GM23338 (cell line): ENCODE measurements at places on chromosomes 11 and 22. TPM values are rescaled to one million over a fixed set of nuclear protein-coding genes. Genes with fewer than 3 reads are reported as not detected.

DNA sequence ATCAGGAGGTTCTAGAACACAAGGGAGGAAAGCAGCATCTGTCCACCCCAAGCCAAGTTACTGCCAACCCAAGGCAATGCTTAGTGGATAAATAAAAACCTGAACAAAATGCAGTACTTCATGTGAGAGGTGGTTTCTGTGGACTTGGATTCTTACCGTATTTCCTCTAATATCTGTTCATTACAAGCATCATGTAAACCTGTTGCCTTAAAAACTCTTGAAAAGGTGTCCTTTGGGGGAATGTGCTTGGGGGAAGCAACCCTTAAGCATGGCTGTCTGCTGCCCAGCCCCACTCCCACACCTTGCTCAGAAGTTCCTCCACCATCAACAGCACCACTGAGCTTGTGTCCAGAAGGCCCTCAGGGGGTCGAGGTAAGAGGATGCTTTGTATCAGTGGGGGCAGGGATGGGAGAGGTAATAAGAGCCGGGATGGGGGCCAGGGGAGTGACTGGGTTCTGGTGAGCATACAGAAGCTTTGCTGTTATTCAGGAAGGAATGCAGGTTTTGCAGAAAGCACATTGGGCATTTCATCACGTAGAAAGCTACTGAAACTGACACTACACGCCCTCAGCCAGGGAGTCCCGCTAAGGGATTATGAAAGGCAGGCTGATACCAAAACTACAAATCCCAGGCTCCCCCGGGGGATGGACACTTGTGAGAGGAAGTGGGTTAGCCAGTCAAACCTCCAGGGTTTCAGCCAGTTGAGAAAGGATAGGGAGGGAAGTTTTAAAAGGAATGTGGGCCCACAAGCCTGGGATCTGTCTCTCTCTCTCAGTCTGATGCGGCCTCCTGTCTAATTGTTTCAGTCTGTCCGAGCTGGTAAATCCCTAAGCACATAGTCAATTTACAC lies 52.0 kb downstream of the KCNJ1 start:
- H3K27ac ChIP-seq, result no peak overlapping the region
- H3K4me3 ChIP-seq, result peak overlapping the region; percentile 49
- peaks cover 10% of the 10 kb centered on the region; the same call in 1 of the 2 replicates for H3K4me1 ChIP-seq
- no peaks in the 10 kb centered on the region for H3K36me3 ChIP-seq

DNA sequence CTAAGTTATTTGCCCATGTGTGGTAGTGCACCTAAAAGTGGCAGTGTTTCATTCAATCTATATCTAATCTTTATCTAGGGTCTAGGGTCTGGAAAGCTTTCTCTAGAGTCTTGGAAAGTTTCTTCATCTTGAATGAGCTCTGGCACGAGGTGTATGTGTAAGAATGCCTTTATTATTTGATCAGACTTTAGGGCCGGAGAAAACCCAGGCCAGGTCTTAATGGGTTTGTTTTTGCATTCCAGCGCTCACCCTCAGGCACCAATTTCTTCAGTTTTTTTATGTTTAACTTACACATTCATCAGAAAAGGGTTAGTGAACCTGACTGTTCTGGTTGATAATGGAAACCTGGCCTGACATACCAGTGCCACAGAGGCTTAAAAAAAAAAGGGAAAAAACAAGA lies 68.3 kb upstream of the SLN start:
- H3K4me3 ChIP-seq, result no peak overlapping the region
- no peaks in the 10 kb centered on the region; the same call in 1 of the 2 replicates for H3K4me1 ChIP-seq
- no peaks in the 10 kb centered on the region for H3K27me3 ChIP-seq
- H3K36me3 ChIP-seq, result no peaks in the 10 kb centered on the region
- DNase-seq, result no peak

GRCh38 chr11:67276781-67277230 lies 10.5 kb downstream of the GRK2 start:
- peak overlapping the region; percentile 10; the same call in 1 of the 2 replicates for H3K4me3 ChIP-seq
- no peaks in the 10 kb centered on the region; the same call in 1 of the 2 replicates for H3K36me3 ChIP-seq
- peak overlapping the region; percentile 91 for H3K27ac ChIP-seq
- peak; percentile 59 for DNase-seq
- H3K4me1 ChIP-seq, result peaks cover 15% of the 10 kb centered on the region; the same call in 1 of the 2 replicates
- H3K27me3 ChIP-seq, result no peaks in the 10 kb centered on the region

SYT8 gene
- not detected in 2 replicates for total RNA-seq

OR5B21 gene
- not detected in 2 replicates for total RNA-seq

DNA sequence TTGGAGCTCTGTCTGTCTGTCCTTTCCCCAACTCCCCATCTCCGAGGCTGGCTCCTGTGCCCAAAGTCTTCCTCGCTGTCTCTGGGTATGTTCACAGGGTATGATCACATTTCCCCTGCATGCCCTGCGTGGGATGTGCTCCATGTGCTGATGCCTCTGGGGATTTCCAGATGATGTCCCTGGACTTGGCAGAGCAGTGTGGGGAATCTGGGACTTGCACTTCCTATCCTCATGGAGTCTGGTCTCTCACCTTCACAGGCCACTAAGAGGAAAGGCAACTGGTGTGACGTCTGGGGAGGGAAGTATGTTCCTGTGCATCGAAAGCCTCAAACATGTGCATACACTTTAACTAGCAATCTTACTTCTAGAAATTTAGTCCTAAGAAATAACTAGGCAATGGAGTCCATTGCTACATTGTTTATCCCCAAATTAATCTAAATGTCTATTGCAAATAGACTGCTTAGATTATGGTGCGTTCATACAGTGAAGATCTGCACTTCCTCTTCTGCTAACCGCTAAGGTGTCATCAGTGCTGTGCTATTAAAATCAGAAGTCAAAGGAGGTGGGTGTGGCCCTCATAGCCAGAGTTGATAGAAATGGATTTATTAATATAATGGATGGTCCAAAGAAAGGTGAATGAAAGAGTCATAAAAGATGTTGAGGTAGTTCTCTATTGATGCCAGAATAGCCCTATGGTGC lies 20.8 kb downstream of the TIMP3 start:
- H3K4me3 ChIP-seq, result no peak overlapping the region
- H3K36me3 ChIP-seq, result no peaks in the 10 kb centered on the region
- H3K27me3 ChIP-seq, result no peaks in the 10 kb centered on the region
- no peak for DNase-seq
- H3K4me1 ChIP-seq, result 0 out of 2 replicates have a peak, but pooled peaks cover 7% of the 10 kb centered on the region

MB gene
- total RNA-seq, result not detected in 2 replicates

POU2AF1 gene
- not detected in 2 replicates for total RNA-seq

KDM4E gene
- total RNA-seq, result not detected in 2 replicates

GRM5 gene
- total RNA-seq, result 0.23 and 0.45 TPM in 2 replicates

TMEM45B gene
- 0.31 and 0.38 TPM in 2 replicates for total RNA-seq

DNA sequence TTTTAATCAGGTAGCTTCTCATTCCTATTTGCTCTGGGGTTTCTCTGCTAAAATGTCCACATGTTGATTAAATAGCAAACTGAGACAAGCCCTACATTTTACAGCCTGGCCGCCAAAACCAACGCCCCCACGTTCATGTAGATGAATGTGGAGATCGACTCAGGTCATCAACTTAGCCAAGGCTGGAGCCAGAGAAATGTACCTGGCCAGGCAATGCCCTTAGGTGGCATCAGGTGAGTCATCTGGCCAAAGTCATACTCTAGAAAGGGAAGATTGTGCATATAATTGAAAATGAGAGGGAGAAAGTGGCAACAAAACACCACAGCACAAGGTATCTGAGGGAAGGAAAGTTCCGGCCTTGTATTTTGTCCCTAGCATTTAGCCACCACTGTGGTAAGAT lies 37.1 kb upstream of the CCDC89 start:
- no peak overlapping the region for H3K4me3 ChIP-seq
- DNase-seq, result no peak
- no peaks in the 10 kb centered on the region for H3K36me3 ChIP-seq
- no peaks in the 10 kb centered on the region for H3K27me3 ChIP-seq

GRCh38 chr22:48492366-48493320 lies 1335.0 kb downstream of the BRD1 start:
- H3K4me3 ChIP-seq, result no peak overlapping the region
- H3K27me3 ChIP-seq, result peaks cover 22% of the 10 kb centered on the region; the same call in 1 of the 2 replicates
- no peak overlapping the region for H3K27ac ChIP-seq
- peaks cover 8% of the 10 kb centered on the region; the same call in 1 of the 2 replicates for H3K4me1 ChIP-seq
- DNase-seq, result peak; percentile 79

- H3K4me1 ChIP-seq, result peaks cover 47% of the 10 kb centered on the region
- H3K27ac ChIP-seq, result no peak overlapping the region
- no peak for DNase-seq
- H3K27me3 ChIP-seq, result peaks cover 27% of the 10 kb centered on the region
Measured at GRCh38 chr11:27702811-27703210, 2.6 kb upstream of the BDNF start.

GRCh38 chr22:39475902-39476301 lies 19.1 kb downstream of the MGAT3 start:
- H3K27ac ChIP-seq, result no peak overlapping the region
- no peak overlapping the region for H3K4me3 ChIP-seq
- no peaks in the 10 kb centered on the region for H3K27me3 ChIP-seq
- H3K4me1 ChIP-seq, result peaks cover 43% of the 10 kb centered on the region

APOA5 gene
- total RNA-seq, result 0.16 and 0.35 TPM in 2 replicates

DNA sequence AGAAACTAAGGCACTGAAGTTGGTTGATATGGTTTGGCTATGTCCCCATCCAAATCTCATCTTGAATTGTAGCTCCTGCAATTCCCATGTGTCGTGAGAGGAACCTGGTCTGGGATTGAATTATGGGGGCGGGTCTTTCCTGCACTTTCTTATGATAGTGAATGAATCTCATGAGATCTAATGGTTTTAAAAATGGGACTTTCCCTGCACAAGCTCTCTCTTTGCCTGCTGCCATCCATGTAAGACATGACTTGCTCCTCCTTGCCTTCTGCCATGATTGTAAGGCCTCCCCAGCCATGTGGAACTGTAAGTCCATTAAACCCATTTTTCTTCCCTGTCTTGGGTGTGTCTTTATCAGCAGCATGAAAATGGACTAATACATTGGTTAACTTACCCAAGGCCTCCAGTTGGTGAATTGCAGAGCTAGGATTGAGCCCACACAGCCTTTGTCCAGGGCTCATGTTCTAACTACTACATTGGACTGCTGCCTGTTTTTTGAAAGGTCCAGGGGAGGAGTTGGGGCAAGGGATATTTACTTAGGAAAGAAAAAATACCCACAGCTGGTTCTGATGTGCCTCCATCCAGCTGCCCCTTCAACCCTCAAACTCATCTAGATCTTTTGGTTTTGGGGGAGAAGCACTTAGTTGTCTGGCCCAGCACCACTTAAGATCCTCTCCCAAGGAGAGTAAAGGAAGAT lies 107.8 kb upstream of the NAV2 start:
- no peak overlapping the region for H3K4me3 ChIP-seq
- H3K36me3 ChIP-seq, result no peaks in the 10 kb centered on the region
- no peak overlapping the region for H3K27ac ChIP-seq
- no peaks in the 10 kb centered on the region; the same call in 1 of the 2 replicates for H3K4me1 ChIP-seq
- no peaks in the 10 kb centered on the region for H3K27me3 ChIP-seq

OR51B4 gene
- not detected in 2 replicates for total RNA-seq

PTPRJ gene
- 14.0 and 16.0 TPM in 2 replicates for total RNA-seq

DNA sequence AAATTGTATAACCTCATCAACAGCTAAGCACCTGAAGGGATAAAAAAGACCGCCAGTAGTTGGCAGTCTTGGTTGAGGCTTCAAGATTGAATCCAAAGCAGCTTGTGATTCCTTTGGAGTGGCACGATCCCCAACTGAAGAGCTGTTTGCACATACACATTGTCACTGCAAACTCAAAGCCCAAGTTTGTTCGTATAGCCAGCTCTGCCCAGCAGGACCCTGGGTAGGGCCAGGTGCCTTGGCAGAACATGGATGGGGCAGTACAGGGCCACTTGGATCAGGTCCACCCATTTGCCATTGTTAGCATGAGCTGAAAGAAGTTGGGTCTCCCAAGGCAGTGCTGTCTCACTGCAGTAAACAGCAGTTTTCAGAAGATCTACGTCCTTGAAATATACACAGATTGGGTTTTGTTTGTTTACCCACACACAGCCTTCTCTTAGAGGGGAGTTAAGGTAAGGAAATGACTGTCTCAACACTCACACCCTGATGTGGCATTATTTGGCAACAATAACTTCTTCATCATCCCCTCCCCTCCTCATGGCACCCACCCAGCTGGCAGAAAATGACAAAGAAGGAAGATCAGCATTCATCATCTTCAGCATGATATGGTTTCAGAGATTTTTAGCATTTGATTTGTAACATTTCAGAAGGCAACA lies 132.9 kb downstream of the COMMD9 start:
- H3K36me3 ChIP-seq, result no peaks in the 10 kb centered on the region
- H3K4me1 ChIP-seq, result peaks cover 14% of the 10 kb centered on the region
- peak; percentile 20 for DNase-seq

GRCh38 chr11:44775366-44775984 lies 48.7 kb downstream of the TSPAN18 start:
- no peak overlapping the region for H3K4me3 ChIP-seq
- H3K27me3 ChIP-seq, result no peaks in the 10 kb centered on the region
- H3K36me3 ChIP-seq, result no peaks in the 10 kb centered on the region
- H3K27ac ChIP-seq, result no peak overlapping the region
- DNase-seq, result peak; percentile 91
- H3K4me1 ChIP-seq, result peaks cover 35% of the 10 kb centered on the region

MYBPC3 gene
- total RNA-seq, result not detected in 2 replicates

BANF1 gene
- total RNA-seq, result 44.7 and 58.2 TPM in 2 replicates

DNA sequence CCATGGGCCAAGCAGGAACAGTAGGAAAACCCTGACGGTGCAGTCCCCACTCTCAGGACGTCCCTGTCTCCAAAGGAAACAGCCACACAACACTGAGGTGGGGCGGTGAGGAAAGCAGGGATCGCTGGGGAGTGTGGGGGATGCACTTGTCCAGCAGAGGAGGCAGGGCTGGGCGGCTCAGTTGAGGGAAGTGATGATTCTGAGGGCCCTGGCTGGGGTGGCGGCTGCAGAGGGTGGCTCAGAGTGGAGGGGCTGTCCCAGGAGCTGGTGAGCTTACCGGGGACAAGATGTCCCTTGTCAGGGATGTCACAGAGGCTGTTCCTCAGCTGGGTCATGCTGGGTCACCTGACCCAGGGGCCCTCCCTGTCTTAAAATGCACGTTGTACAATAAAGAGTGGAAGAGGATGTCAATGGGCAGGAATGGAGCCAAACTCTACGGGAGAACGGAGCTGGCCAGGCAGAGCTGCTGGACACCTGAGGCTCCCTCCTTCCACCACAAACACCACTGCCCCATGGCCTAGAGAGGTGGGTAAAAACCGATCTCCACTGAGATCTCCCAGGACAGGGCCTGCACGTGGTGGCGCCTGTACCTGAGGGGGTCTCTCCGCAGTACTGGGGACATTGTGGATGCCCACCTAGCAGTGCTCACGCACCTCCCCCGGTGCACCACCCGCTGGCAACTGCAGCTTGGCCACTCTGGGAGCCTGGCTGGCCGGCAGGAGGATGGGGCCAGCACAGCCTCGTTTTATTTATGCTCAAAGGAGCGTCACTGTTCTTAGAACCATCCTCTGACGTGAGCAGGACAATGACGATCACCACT lies 9.7 kb upstream of the EFCAB6 start:
- peaks cover 21% of the 10 kb centered on the region for H3K4me1 ChIP-seq
- H3K4me3 ChIP-seq, result no peak overlapping the region
- H3K27me3 ChIP-seq, result no peaks in the 10 kb centered on the region
- H3K36me3 ChIP-seq, result peaks cover 6% of the 10 kb centered on the region
- no peak for DNase-seq

- H3K4me1 ChIP-seq, result no peaks in the 10 kb centered on the region; the same call in 1 of the 2 replicates
- H3K36me3 ChIP-seq, result no peaks in the 10 kb centered on the region
- H3K27ac ChIP-seq, result no peak overlapping the region
- no peaks in the 10 kb centered on the region for H3K27me3 ChIP-seq
- no peak overlapping the region for H3K4me3 ChIP-seq
- no peak for DNase-seq
Measured at GRCh38 chr11:95104856-95105255, 15.2 kb downstream of the ENDOD1 start.
